Stimulated activated CD4-positive, alpha-beta T cell treated with anti-CD3 and anti-CD28 coated beads, Interleukin-2, amount 100 ng/mL, for 48 hours (primary cell): ENCODE measurements at places on chromosomes 1 and 21.

GRCh38 chr1:119602169-119602568, 45.9 kb downstream of the ZNF697 start:
- DNase-seq = no peak

- DNase-seq = no peak
Observed at GRCh38 chr1:155083865-155084721, 5.5 kb downstream of the EFNA3 start.

GRCh38 chr1:12436817-12437599, 181.0 kb downstream of the DHRS3 start:
- DNase-seq = no peak

DNA sequence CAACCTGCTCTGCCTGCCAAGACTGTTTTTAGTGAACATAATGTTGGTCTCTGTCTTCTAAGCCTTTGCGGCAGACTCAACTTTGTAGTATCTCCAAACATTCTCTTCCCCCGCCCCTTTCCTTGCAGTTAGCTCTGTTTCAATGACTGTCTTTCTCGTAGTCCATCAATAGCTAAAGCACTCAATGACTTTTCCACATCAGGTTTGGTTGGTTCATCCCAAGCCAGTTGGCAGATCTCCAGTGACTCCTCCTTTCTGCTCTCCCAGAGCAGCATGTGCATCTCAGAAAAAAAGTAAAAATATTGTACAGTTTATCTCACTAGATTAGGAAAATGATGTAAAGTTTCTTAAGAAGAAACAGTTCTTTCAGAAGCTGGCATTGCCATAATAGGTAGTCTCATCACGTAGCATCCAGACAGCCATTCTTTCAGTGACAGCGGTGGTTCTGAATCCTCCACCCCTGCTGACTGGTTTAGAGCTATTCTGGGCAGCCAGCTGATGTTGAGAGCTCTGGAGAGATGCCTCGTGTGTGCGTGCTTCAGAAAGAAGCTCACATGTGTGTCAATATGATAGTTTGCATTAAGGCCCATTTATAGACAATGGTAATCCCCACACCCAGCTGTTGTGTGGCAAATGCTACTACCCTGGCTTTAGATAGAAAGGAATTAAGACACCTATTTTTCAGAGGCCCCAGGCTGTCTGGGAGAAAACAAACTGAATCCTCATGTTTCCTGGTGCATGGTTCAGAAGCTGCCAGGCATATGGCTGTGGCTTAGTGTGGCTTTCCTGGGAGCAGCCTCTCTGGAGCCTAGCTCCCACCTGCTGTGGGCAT, 53.2 kb downstream of the CNN3 start:
- no peak for DNase-seq

DNA sequence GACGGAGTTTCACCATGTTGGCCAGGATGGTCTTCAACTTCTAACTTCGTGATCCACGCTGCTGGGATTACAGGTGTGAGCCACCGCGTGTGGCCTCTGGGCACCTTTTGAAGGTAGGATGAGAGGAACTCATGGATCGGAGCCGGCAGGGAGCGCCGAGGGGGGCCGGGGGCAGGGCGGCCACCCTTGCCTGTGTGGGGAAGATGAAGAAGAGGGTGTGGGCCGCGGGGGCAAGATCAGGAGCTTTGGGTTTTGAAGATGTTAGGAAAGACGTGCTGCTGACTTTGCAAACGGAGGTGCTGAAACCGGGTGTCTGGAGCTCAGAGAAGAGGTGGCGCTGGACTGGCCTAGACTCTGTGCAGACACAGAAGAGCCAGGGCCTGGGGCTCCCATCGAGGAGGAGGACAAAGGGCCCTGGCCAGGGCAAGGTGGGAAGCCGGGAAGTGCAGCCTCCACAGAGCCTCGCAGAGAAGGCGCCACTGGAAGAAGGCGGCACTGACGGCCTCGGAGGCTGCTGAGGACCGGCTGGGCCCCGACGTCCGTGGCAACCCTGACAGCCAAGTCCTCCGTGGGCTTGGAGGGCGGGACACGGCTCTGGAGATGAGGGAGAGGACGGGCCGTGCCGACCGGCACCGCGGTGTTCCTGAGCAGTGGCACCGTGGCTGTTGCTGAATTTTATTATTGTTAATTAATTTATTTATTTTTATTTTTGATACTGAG, 13.7 kb downstream of the RNF223 start:
- DNase-seq = no peak

DNA sequence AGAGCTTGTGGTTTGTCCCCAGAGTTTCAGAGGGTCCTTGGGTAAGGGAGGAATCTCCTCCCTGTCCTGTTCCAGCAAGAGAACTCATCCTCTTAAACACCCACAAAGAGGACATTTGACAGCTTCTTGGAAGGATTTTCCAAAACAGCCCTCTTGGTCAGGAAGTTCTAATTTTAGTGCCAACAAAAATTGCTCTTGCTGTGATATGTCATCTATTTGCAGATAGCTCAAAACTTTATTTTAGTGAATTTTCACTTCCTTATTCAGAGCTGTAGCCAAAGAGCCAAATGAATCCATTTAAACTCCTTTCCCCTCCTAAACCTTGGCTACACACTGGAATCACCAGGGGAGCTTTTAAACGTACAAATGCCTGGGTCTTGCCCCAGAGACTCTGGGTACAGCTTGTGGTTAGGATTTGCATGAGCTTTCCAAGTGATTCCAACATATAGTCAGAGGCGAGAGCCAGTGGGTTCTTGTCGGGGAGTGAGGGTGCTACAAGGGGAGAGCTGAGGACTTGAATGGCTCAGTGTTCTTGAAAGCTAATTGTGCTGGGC, 11.8 kb upstream of the RASSF5 start:
- DNase-seq = no peak

GRCh38 chr1:117162816-117163215, 41.3 kb upstream of the TRIM45 start:
- DNase-seq = no peak

- no peak for DNase-seq
Observed at GRCh38 chr1:76086597-76086996, 12.1 kb downstream of the ST6GALNAC3 start.

GRCh38 chr21:32386195-32386870, 6.5 kb downstream of the URB1 start:
- no peak for DNase-seq

DNA sequence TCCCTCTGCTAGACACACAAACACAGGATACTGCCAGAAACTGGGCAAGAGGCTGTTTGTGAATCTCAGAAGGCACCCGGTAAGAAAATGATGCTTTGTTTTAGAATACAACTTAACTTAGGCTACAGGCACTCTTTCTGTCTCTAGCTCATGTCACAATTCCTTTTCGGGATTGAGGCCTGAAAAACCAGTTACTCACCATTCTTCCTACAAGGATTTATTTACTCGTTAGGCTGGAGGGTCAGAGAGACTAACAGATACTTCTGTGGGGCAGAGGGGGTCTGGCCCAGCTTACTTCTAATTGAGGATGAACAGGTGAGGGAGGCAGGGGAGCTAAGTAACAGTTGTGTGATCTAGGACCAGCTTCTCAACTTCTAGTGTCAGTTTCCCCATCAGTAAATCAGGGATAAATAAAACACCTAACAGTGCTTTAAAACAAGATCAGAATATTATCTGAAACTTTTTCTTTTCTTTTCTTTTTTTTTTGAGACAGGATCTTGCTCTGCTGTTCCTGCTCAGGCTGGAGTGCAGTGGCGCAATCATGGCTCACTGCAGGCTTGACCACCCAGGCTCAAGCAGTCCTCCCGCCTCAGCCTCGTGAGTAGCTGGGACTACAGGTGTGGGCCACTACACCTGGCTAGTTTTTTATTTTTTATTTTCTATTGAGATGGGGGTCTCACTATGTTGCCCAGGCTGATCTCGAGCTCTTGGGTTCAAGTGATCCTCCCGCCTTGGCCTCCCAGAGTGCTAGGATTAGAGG, 31.9 kb downstream of the NFYC start:
- no peak for DNase-seq

- no peak for DNase-seq
Observed at GRCh38 chr1:7199077-7199779, 414.0 kb downstream of the CAMTA1 start.

- no peak for DNase-seq
Observed at GRCh38 chr21:26491663-26492062, 81.4 kb downstream of the CYYR1 start.

DNA sequence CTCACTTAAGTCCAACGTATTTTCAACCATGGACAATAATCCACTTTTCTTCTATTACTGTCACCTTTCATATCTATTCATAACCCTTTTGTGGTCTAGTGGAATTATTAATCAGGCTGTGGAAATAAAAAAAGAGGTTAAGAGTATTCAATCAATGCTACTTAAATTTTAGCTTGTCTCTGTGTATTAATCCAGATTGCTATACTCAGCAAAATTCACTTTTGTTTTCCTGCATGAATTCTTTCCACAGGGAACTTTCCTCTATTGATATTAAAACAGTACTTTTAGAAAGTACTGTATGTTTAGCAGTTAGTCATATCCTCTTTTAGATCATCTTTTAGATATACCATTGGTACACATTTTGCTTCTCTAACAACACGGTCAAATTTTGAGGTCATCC, 1033.0 kb upstream of the ADGRL2 start:
- no peak for DNase-seq

- DNase-seq = no peak
Observed at GRCh38 chr1:60620087-60620486, 462.3 kb upstream of the NFIA start.

GRCh38 chr1:64986903-64987871, 20.8 kb upstream of the JAK1 start:
- DNase-seq = no peak

GRCh38 chr1:3761296-3762010, 9.2 kb downstream of the CCDC27 start:
- DNase-seq = no peak

DNA sequence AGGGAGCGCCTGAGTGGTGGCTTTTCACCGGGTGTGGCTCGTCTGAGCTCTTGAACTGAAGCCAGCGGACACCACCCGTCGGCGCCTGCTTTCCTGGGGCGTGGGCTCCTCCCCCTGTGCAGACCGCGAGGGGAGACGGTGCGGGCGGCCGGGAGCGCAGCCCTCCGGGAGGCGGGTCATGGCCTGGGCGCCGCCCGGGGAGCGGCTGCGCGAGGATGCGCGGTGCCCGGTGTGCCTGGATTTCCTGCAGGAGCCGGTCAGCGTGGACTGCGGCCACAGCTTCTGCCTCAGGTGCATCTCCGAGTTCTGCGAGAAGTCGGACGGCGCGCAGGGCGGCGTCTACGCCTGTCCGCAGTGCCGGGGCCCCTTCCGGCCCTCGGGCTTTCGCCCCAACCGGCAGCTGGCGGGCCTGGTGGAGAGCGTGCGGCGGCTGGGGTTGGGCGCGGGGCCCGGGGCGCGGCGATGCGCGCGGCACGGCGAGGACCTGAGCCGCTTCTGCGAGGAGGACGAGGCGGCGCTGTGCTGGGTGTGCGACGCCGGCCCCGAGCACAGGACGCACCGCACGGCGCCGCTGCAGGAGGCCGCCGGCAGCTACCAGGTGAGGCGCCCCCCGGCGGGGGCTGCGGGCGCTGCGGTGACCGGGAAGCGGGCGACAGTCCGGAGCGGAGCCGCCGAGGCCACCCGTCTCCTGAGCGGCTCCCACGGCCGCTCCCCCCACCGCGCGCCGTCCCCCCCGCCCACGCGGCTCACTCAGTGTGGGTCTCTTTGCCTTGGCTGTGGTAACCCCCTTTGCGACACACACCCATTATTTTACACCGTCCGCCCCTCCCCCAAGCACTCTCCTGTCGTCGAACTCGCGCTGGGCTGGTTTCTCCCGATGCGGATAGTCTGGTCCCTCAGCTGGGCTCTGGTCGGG, at the start of gene TRIM58:
Gene TRIM58, plus strand, starts transcription at position 119 of the 916 bp plus-strand sequence. Its CDS starts 60 bp downstream, at position 179.
- peak; percentile 7 for DNase-seq

GRCh38 chr21:34771512-34772028, 102.8 kb downstream of the CLIC6 start:
- DNase-seq = no peak

GRCh38 chr1:29624320-29625083, 388.2 kb downstream of the PTPRU start:
- no peak for DNase-seq

DNA sequence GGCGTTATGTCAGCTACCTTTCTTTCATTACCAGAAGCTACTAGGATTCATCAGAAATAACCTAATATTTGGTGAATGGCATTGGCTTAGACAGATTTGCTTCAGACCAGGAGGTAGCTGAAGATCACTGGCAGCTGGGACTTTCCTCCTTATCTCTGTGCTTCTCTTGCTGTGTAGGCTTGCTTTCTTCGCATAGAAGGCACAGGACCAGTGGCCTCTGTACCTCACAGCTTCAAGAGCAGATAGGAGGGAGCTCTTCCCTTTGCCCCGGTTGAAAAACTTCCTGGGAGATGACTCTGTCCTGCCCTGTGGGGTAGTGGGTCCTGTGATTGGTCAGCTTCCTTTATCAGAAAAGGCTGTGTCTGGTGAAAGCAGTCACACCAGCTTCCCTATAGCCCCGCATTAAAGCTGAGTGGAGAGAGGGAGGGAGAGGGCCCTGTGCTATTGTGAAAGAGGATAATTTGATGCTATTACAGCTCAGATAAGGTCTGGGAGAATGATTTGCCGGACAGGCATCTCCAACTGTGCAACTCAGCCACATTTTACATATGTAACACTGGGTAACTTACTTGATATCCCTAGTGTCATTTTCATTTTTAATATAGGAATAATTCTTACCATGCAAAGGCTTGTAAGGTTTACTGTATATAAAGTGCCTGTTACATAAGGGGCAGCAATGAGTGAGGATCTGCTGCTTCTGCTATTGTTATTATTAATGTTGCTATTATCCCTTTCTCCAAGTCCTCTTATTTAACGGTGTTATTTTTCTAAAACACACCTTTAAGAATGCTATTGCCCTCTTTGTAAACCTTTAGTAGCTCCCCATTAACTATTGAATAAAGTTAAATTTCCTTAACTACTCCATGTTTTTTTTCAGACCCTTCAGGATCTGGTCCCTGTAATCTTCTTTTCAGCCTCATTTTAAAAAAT, 31.6 kb downstream of the OSBPL9 start:
- no peak for DNase-seq

DNA sequence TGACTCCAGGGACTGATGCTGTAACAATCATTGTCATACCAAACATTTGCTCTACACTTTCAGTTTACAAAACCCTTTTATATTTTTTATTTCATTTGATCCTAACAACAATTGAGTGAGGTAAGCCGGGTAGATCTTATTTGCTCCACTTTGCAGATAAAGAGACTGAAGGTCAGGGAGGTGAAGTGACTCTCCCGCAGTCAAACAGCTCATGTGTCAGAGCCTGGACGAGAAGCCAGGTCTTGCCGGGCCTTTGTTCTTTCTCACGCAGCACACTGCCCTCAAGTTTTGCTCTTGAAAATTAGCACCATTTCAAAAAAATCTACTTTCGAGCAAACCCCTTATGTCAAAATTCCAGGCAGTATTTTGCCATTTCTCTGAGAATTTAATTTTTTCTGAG, 65.2 kb downstream of the CD247 start:
- no peak for DNase-seq

GRCh38 chr1:6962996-6963911, 178.0 kb downstream of the CAMTA1 start:
- DNase-seq = peak; percentile 69

DNA sequence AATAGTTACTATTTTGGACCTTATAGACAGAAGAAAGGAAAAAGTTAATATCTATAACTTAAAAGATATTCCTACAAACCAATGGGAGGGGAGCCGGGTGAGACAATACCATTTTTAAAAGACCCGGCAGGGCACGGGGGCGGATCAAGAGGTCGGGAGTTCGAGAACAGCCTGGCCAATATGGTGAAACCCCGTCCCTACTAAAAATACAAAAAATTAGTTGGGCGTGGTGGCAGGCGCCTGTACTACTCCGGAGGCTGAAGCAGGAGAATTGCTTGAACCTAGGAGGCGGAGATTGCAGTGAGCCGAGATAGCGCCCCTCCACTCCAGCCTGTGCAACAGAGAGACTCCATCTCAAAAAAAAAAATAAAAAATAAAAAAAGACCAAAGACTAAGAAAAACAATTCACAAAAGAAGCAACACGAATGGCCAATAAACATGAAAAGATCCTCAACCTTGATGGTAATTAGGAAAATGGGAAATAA, 1.2 kb upstream of the PSMB2 start:
- DNase-seq = peak; percentile 16
